ENCODE measurements at places on chromosomes 1 and 21. TPM values are rescaled to one million over a fixed set of nuclear protein-coding genes. Genes with fewer than 3 reads are reported as not detected.

The PTPN14 gene
- total RNA-seq = 72.3 TPM

The PRELP gene
- 10.8 TPM for total RNA-seq

The OTUD7B gene
- total RNA-seq = 16.6 TPM

The RIIAD1 gene
- total RNA-seq = not detected

The SCP2 gene
- 137 TPM for total RNA-seq

The MPZ gene
- 2.2 TPM for total RNA-seq

The TMEM54 gene
- total RNA-seq = 49.7 TPM

The GLRX2 gene
- total RNA-seq = 9.5 TPM

The LDLRAD2 gene
- 0.13 TPM for total RNA-seq

The DLGAP3 gene
- 0.07 TPM for total RNA-seq

The OR2T33 gene
- total RNA-seq = not detected

The NBPF6 gene
- total RNA-seq = 0.10 TPM

The ADORA3 gene
- not detected for total RNA-seq

The RCSD1 gene
- 0.13 TPM for total RNA-seq

The PGBD2 gene
- total RNA-seq = 9.0 TPM

The BEST4 gene
- 0.20 TPM for total RNA-seq

The SH3BGR gene
- total RNA-seq = 5.3 TPM

The KCNK2 gene
- total RNA-seq = 16.3 TPM

The RIMS3 gene
- total RNA-seq = 0.86 TPM

The BNIPL gene
- 0.26 TPM for total RNA-seq

The CYP4Z1 gene
- total RNA-seq = not detected

The GPR3 gene
- 0.20 TPM for total RNA-seq

The MRPL37 gene
- total RNA-seq = 49.0 TPM

The AJAP1 gene
- 0.65 TPM for total RNA-seq

The OR2L8 gene
- total RNA-seq = not detected

The PKNOX1 gene
- 40.0 TPM for total RNA-seq

The KHDRBS1 gene
- 60.7 TPM for total RNA-seq

The KDM5B gene
- total RNA-seq = 121 TPM

The CD247 gene
- not detected for total RNA-seq

The PDE9A gene
- 1.2 TPM for total RNA-seq

The MYCL gene
- 0.33 TPM for total RNA-seq

The ADORA1 gene
- total RNA-seq = 0.65 TPM

The KRTAP19-3 gene
- not detected for total RNA-seq

The ERRFI1 gene
- total RNA-seq = 136 TPM

The TRABD2B gene
- total RNA-seq = 0.59 TPM

The WDTC1 gene
- 47.3 TPM for total RNA-seq

The S100A1 gene
- 0.13 TPM for total RNA-seq

The VAV3 gene
- 0.69 TPM for total RNA-seq

The OR14K1 gene
- total RNA-seq = not detected

The TMEM200B gene
- 4.3 TPM for total RNA-seq

The MAEL gene
- not detected for total RNA-seq

The TCEANC2 gene
- total RNA-seq = 3.7 TPM

The RPE65 gene
- total RNA-seq = not detected

The CYP4A11 gene
- not detected for total RNA-seq

The TUT4 gene
- total RNA-seq = 29.7 TPM

All from smooth muscle cell of the pulmonary artery (primary cell).